ENCODE measurements at places on chromosomes 2 and 18.

DNA sequence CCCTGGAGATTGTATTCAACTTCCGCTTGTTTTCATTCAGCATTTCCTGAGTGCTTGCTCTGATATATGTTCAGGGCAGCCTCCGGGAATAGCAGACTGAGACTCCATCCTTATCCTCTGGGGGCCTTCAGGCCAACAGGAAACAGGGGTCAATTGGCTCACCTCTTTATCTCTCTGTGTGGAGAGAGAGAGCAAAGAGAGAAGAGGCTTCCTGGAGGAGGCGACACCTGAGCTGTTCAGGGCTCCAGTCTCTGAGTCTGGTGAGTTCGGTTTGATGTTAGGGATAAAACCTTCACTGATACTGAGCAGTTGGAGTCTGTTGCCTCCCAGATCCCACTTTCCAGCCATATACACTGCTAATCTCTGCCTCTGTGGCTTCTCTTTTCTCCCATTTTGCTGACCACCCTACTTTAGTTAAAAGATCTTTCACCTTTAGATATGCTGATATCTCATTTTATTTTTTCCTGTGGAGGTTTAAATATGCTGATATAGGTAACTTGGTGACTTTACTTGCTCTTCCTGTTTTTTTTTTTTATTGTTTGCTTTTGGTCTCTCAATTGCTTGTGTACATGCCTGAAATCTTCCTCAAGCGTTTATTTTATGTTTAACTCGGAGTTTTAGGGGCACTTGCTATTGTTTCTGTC is 56.9 kb downstream of the KCNS3 start:
- no peak for DNase-seq

DNA sequence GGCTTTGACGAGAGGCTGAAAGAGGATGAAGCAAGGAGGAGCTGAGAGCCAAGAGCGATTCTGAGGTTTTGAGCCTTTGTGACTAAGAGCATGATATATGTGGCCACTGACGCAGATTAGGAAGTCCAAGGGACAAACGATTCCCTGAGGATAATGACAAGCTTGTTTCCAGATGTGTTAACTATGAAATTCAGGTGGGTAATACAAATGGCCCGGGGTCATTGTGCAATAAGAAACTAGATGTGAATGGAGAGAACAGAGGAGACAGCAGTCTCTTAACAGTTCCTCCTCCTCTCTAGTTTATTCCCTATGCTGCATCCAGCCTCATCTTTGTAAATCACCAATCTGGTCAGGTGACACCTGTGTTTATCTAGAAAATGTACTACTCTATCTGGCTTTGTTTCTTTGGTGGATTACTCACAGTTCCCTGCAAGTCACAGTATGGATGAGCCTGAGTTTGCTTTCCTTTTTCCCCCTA is 84.2 kb downstream of the SOCS6 start:
- no peak for DNase-seq

DNA sequence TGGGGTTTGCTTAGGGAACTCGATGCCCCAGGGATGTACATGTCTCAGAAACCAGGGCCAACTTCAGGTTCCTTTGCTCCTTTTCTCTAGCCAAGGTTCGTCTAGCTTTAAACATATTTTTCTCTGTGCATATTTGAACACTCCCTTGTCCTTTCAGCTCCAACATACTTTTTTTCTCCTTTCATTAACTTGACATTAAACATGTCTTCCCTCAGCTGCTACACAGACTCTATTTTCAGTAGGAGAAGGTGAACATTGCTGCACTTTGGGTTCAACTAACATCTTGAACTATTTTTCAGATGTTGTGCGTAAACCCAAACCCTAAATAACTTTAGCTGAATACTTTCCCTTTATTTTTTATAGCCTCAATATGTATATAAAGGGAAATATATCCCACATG is 212.9 kb downstream of the MTX2 start:
- DNase-seq = no peak

DNA sequence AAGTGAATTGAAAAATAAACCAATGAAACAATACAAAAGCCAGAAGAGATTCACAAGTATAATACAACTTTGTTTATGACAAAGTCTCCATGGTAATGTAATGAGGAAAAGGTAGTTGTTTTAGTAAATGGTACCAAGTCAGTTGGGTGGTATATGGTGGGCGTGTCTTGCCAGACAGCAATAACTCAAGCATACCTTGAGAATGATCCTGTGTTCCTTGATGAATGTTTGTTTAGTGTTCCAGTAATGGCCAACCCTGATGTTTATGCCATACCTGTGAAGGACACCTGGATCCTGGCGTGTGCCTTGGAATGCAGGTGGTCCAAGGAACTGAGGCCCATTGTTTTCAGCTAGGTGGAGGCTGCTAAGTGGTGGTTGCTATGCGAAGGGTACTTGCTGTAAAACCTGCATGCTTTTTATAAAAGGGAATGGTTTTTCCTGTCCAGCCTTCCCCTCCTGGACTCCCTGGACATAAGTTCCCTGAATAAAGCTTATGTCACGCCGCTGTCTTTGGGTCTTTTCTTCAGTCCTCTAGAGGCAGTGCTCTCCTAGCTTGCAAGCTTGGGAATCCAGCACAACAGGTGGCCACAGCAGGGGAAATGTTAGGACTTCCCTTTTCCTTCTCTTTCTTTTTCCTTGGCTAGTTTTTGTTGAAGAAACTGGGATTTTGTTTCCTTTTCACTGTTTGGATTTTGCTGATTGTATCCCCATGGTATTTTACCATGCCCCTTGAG is 54.7 kb downstream of the MTA3 start:
- DNase-seq = no peak

DNA sequence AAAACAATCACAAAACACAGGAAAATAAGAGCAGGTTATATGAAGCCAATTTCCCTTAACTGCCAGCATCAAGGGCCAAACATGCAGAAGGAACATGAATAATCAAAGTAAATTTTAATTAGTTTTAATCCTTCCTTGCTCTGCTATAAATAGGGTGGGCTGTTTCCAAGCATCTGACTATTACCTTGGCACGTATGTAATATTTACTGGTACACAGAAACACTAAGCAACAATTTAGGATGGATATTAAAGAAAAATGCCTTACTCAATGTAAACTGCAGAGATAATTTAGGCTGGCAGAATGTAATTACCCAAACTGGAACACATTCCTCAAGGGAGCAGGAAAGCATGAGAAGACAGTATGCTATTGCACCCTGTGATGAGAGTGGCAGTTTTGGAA is 468.2 kb downstream of the TDRD15 start:
- no peak for DNase-seq
